ENCODE measurements at places on chromosomes 1 and 21.

GRCh38 chr21:33078907-33079582 is 9.1 kb downstream of the OLIG1 start:
- DNase-seq: peak; percentile 24

DNA sequence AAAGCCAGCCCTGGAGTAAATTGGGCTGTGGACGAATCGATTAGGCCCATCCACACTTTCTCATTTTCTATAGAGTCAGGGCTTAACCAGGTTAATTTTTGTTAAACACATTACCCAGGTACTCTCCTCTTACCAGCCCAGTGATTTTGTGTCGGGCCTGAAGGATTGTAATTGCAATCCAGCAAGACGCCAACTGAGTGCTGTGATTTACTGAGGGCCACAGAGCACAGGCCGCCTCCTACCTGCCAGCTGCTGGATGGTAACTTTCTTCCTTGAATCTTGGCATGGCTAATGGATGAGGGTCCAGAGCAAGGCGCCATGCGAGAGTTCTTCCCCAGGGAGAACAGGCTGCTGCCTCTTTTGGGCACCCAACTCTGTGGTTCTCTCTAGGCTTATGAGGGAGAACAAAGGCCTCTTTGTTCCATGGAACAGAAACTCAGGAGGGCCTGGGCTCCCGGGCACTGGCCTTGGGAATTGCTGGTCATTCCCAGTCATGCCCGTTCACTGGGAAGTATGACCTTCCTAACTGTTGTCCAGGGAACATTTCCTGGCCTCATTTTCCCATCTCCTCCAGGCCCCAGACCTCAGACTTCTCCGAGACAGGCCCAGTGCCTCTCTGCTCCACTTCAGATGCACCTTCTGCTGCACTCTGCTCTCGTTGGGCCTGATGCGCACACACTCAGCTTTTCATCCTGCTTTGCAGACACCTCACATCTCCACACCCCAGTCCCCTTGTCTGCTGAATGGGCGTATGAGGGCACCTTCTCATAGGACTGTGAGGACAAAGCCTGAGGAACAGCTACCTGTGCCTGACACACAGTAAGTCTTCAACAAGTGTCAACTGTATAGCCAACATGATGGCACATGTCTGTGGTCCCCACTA is 57.3 kb downstream of the SYF2 start:
- no peak for DNase-seq

GRCh38 chr1:145982010-145982723 is 14.2 kb downstream of the TXNIP start:
- DNase-seq: no peak

GRCh38 chr1:38576241-38576640 is 283.3 kb downstream of the RRAGC start:
- no peak for DNase-seq
